ENCODE measurements at places on chromosomes 11 and 22.

DNA sequence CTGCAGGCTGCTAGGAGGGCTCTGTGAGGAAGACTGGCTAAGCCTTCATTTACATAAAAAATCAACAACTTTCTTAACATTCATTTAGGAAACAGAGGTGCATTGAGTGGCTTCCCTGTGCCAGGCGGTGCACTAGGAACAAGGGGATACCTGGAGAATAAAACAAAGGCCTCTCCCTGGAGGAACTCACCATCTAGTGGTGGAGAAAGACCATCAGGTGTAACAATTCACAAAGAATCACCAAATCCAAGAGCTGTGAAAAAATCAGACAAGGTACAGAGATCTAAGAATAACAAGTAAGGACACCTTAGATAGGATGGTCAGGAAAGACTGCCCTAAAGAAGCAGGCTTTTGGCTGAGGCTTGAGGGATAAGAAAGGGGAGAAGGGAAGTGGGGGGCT is 40.3 kb downstream of the CSNK2A3 start:
- DNase-seq, result no peak

- no peak for DNase-seq
Measured at GRCh38 chr22:32846780-32847491, 45.4 kb downstream of the TIMP3 start.

DNA sequence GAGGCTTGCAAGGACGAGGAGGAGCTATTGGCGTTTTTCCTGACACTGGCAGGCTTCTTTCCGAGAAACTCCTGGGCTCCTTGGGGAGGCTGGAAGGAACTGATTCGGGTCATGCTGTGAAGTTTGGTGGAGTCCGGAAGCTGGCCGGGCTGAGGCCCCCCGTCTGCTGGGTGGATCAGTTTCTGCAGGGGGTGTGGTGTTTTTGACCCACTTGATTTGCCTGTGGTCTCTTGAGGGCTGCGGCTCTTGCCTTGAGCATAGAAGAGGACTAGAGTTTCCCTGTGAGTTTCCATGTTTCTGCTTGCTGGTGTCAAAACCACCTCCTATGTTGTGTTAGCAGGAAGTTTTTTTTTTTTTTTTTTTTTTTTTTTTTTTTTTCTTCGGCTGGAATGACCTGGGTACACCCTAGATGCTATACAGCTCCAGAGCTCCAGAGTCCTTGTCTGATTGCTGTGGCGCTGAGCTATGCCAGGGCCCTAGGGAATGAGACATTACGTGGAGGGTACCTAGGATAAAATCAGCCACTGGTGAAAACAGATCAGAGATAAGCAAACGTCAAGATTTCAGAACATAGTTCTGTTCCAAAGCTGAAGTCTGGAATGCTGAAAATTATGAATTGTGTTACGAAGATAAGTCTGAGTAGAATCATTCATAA is 728 bp downstream of the TBC1D22A start:
- DNase-seq, result no peak

GRCh38 chr11:107592231-107592590 is 1.3 kb downstream of the ELMOD1 start:
- no peak for DNase-seq

All from stimulated activated CD8-positive, alpha-beta memory T cell treated with anti-CD3 and anti-CD28 coated beads, Interleukin-7, amount 100 ng/mL, for 1 hour (primary cell).